ENCODE measurements at places on chromosomes 11 and 22.

DNA sequence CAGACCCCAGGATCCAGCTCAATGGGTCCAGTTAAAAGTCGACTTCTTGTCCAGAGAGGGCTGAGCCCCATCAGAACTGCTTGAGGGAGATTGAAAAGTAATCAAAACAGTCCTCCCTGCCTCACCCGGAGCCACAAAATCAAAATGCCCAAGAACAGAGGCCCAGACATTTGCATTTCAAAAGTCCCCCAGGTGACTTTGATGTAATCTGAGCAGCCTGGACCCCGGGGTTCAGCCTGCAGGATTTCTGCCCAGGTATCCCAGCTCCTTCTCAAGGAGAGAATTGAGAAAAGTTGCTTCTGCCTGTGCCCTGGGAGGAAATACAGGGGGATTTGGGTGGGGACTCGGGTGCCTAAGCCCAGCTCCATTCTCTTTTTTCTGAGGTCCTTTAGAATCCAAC lies 1385.0 kb downstream of the TBC1D22A start:
- no peak for DNase-seq

GRCh38 chr22:26777156-26777801 lies 119.9 kb downstream of the MIAT start:
- DNase-seq = peak; percentile 20

- DNase-seq = no peak
Measured at GRCh38 chr11:59380263-59381059, 21.8 kb downstream of the OR5AN1 start.

DNA sequence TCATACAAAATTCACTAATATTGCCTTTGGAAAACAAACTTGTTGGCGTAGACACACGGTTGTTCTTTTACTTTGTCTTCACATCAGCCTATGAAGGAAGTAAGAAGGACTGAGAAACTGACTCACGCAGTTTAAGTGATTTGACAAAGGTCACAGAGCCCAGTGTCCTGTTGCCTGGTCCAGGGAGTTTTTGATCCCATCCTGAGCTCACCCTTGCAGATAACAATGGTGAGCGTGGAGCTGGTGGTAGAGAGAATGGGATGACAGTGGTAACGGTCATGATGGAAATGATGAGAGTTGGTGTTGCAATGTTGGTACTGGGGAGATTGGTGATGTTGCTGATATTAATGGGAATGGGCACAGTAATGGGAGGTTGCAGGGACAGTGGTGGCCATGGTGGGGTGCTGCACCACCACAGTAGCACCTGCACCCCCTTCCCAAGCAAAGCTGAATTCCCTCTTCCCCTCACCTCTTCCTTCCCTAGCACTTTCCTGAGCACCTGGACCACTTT lies 22.0 kb downstream of the CREB3L1 start:
- no peak for DNase-seq

DNA sequence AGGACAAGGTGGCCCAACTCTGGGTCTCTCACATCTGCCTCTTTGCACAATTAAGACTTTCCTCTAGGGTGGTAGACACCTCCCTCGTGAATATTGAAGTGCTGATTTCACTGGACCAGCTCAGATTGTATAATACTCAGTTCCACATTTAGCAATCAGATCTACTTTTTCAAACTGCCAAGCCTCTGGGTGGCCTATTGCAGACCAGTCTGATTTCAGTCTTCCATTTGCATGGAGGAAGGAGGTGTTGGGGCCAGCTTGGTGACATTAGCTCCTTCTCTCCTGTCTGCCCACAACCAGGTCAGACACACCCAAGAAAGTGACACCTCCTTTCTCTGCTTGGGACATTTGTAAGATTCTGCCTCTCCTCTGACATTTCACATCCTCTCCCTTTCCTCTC lies 78.2 kb downstream of the PPFIBP2 start:
- no peak for DNase-seq

DNA sequence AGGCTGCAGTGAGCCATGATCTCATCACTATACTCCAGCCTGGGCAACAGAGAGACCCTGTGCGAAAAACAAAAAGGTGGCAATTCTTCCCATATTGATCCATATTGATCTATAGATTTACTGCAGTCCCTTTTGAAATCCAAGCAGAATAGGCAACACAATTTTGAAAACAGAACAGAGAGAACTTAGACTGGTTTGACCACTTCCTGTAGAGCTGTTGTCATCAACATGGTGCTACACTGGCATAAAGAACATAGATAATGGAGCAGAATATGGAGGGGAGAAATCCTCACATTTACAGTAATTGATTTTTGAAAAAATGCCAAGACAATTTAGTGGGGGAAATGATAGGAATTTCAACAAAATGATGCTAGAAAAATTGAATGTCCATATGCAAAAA lies 34.1 kb downstream of the GRK3 start:
- no peak for DNase-seq

- no peak for DNase-seq
Measured at GRCh38 chr11:66718320-66718971, 10.6 kb downstream of the SPTBN2 start.

DNA sequence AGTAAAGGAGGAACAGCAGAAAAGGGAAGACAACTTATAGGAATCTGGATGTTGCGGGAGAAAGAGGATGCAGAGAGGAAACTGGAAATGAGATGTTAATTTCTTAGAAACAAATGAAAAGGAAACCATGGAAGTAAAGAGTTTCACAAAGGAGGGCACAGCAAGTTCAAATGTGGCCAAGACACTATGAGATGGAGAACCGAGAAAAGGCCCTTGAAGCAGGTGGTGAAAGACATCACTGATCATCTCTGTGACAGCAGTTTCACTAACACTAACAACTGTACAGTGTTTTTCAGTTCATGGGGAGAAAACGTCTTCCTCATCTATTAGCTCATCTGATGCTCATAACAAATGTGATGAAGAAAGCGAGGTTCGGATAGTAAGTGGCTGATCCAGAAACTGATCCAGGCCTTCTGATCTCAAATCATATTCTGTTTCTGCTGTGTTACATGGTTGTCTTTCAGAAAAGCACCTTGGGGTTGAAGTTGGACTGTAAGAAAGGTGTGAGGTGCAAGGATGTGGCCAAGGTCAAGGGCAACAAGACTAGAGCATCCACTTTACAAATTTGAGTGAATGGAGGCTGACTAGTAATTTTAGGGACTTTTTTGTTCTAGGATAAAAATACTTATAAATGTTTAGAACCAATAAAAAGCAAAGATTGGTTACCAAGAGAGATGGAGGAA lies 492.1 kb upstream of the CADM1 start:
- no peak for DNase-seq

GRCh38 chr11:79092791-79093353 lies 348.0 kb downstream of the TENM4 start:
- peak; percentile 74 for DNase-seq

DNA sequence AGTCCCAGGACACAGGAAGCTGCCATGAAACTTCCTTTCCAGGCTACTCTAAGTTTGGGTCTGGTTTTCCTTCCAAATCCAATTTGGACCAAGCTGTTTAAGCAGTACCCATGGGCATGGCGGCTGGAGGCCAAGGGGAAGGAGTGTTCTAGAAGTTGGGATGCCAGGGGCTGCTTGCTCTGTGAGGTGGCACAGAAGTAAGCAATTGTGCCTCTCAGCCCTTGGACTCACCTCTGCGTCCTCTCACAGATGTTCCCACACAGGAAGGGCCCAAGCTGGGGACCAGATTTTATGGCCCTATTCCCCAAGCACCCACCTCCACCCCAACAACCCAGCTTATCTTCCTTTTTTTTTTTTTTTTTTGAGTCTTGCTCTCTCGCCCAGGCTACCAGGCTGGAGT lies 3.5 kb upstream of the DGAT2 start:
- no peak for DNase-seq

- no peak for DNase-seq
Measured at GRCh38 chr11:109306322-109306721, 115.7 kb upstream of the C11orf87 start.

GRCh38 chr11:59012398-59013265 lies 73.3 kb downstream of the GLYATL1 start:
- DNase-seq = no peak

- peak; percentile 62 for DNase-seq
Measured at GRCh38 chr11:82927264-82927880, 25.8 kb downstream of the DDIAS start.

GRCh38 chr11:119153049-119153818 lies 4.4 kb downstream of the ABCG4 start:
- no peak for DNase-seq

DNA sequence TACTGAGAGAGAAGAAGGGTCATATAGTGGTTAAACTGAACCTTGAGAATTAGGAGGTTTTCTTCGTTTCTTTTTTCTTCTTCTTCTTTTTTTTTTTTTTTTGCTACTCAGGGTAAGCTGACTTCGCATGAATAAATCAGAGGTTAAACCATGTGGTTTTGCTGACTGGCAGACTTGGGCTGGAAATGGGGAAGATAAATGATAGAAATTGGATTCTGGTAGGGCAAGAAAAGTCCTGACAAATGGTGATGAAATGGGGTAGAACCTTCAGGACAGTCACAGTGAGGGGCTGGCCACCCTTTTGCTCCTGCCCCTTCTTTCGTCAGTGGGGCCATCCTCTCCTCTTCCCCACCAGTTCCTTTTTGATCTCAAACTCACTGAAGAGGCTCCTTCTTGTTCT lies 1.6 kb upstream of the SWAP70 start:
- no peak for DNase-seq

- DNase-seq = no peak
Measured at GRCh38 chr11:762421-763072, 14.7 kb downstream of the GATD1 start.

DNA sequence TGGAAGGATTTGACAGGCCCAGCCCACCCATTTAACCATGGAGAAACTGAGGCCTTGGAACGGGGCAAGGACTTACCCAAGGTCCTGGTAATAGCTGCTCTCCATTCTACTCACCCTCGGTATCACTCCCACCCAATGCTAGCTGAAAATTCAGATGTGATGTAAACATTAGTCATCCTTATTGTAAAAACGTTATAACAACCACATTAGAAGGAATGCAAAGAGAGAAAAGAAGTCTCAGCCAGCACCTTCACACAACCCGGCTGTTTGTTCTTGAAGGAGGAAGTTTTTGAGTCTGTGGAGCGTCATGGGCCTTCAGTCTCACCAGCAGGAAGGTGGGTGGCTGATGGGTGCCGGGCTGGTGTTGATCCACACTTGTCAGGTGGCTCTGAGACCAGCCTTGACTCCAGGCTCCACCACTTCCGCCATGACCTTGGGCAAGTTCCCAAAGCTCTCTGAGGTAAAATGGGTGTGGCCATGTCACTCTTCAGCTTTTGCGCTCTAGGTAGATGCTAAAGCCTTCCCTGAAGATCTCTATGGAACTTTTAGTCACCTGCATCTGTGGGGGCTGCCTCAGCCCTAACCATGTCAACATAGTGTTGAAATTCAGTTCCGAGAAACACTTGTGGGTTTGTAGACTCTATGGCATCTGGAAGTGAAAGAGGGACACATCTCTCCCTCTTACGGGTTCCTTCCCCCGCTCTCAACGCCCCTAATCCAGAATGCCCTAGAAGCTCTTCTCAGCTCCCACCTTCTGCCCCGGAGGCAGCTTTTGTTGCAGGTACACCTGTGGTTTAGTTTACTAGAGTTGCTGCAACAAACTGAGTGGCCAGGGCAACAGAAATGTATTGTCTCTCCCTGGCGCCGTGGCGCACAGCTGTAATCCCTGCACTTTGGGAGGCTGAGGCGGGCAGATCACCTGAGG lies 14.8 kb downstream of the CD6 start:
- no peak for DNase-seq

DNA sequence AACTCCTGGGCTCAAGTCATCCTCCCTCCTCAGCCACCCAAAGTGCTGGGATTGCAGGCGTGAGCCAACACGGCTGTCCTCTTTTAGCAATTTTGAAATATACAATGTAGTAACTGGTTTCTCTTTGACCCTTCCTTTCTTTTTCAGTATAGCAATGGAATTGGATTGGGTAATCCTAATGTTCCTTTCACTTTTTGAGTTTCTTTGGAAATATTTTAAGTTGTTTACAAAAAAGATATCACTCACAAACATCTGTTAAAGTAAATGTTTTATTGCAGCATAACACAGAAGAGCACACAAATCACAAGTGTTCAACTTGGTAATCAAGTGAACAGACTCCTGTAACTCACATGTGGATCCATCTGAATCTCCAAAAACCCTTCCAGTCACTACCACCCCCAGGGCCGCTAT lies 44.6 kb upstream of the EP300 start:
- DNase-seq = no peak

GRCh38 chr11:117720061-117720511 lies 76.9 kb downstream of the DSCAML1 start:
- DNase-seq = no peak

GRCh38 chr11:12224537-12224893 lies 114.1 kb downstream of the MICAL2 start:
- DNase-seq = peak; percentile 62

DNA sequence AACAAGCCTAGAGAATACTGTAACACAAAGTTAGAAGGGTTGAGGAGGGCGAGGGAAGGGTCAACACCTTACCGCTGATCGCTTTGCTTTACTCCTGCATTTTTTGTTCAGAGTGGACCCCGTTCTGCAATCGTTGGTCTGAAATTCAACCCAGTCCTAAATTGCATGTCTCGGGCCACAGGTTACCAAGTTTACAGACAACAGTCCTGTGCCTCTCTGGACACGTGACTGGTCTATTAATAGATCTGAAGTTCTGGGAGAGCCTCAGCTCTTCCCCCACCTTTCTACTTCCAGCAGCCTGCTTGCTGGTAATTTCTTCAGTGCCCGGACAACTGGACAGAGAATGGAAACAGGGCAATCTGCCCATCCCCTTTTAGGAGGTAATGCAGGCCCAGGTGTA lies 74.2 kb downstream of the STIM1 start:
- no peak for DNase-seq

GRCh38 chr11:1568441-1568911 lies 3.6 kb downstream of the DUSP8 start:
- DNase-seq = no peak

All from NCI-H446 (cell line).